ENCODE measurements at places on chromosomes 4 and X. TPM values are rescaled to one million over a fixed set of nuclear protein-coding genes. Genes with fewer than 3 reads are reported as not detected.

Gene TMPRSS11D
- not detected for total RNA-seq

Gene RASL11B
- total RNA-seq = not detected

Gene CMC4
- 28.0 TPM for total RNA-seq

Gene SLC10A6
- 0.18 TPM for total RNA-seq

Gene SYP
- 0.32 TPM for total RNA-seq

Gene EDNRA
- 8.3 TPM for total RNA-seq

Gene BEX1
- total RNA-seq = 0.32 TPM

Gene ZGRF1
- total RNA-seq = 3.2 TPM

Gene INTU
- 4.5 TPM for total RNA-seq

Gene FAM47A
- total RNA-seq = not detected

Gene DMP1
- not detected for total RNA-seq

Gene ALB
- not detected for total RNA-seq

Gene PLAC8
- 3.4 TPM for total RNA-seq

Gene ZNF732
- total RNA-seq = 0.36 TPM

Gene MAGEA12
- not detected for total RNA-seq

Gene TLR6
- 0.54 TPM for total RNA-seq

Gene NUDT11
- total RNA-seq = 8.3 TPM
